ENCODE measurements at places on chromosomes 13 and 19.

DNA sequence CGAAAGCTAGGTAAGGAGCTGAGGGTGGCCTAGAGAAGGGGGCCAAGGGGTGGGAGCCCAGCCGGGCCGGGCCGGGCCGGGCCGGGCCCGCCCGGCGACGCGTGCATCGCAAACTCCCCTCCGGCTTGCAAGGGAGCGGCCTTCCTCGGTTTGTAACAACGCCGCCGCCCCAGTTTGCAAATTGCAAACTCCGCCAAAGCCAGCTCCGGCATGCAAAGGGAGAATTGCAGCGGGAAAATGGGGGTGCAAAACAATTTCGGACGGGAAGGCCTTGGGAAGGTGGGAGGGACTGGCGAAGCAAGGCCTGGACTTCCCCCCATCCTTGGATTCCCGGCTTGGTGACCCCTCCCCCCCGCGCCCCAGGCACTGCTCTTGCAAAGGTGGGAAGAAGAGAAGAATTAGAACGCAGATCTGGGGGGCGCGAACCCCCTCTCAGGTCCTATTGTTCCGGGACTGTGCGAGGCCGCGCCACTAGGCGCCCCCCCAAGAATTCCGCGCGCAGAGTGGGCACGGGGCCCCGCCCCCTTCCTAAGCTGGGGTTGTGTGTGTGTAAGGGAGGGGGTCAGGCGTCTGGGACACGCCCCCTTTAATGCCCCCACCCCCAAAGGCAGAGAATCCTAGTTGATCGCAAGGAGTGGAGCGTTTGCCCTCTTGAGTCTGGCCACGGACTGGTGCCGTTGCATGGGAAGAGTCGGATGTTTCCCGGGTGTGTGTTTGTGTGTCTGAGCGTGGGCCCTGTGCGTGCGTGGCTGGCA is 926 bp downstream of the PRR12 start:
- peaks cover 26% of the 10 kb centered on the region for H3K36me3 ChIP-seq
- peaks cover 21% of the 10 kb centered on the region for H3K4me1 ChIP-seq
- no peak for DNase-seq
- H3K27ac ChIP-seq: peak overlapping the region; percentile 75
- H3K4me3 ChIP-seq: peak overlapping the region; percentile 92
- no peaks in the 10 kb centered on the region for H3K27me3 ChIP-seq

DNA sequence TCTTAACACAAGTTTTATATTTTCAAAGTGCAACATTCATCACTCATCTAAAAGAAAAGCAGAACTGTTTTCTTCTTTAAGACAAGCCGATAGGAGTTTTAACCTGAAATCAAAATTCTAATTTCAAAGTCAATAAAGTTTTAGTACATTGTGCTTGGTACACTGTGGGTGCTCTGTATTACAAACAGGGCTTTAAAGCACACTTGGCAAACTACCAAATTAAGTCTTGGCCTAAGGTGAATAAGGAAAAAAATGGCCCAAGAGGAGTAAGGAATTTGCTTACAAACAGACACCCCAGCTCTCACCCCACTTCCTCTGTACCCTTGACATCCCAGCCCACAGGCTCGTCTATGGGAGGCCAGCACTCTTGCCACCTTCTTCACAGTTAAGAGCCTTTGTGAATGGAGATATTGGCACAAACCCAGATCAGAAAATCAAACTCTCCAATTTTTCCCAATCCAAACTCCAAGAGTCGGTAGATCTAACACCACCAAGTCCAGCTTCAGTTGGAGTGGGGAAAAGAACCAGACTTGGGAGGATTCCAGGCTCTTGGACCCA is 66.0 kb downstream of the ABCC4 start:
- no peak for DNase-seq
- H3K27ac ChIP-seq: no peak overlapping the region
- no peaks in the 10 kb centered on the region for H3K36me3 ChIP-seq
- H3K27me3 ChIP-seq: no peaks in the 10 kb centered on the region
- no peak overlapping the region for H3K4me3 ChIP-seq

GRCh38 chr13:50664951-50665350 is 178.5 kb downstream of the DLEU7 start:
- no peak overlapping the region for H3K4me3 ChIP-seq
- no peaks in the 10 kb centered on the region for H3K27me3 ChIP-seq
- no peaks in the 10 kb centered on the region for H3K4me1 ChIP-seq
- H3K27ac ChIP-seq: no peak overlapping the region
- no peaks in the 10 kb centered on the region for H3K36me3 ChIP-seq

DNA sequence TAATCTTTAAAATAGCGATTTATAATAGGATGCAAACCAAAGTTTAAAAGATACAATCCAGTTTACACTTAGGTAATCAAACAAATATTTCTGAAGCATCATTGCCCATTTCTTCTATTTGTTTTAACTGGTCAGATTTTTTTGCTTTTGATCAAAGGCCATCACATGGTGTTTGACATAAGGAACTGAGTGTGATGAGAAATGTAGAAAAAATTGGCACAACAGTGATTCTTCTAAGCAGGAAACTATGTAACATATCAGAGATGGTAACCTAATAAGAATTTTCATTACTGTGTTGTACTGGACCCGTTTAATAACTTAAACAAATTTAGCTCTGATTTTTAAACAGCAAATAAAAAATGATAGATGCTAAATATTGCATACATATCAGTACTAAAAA is 644.7 kb upstream of the KLF12 start:
- no peaks in the 10 kb centered on the region for H3K4me1 ChIP-seq
- no peak for DNase-seq
- H3K4me3 ChIP-seq: no peak overlapping the region
- no peaks in the 10 kb centered on the region for H3K27me3 ChIP-seq
- H3K36me3 ChIP-seq: no peaks in the 10 kb centered on the region

GRCh38 chr13:43799191-43799590 is 12.4 kb upstream of the ENOX1 start:
- no peak overlapping the region for H3K27ac ChIP-seq
- DNase-seq: no peak
- no peaks in the 10 kb centered on the region for H3K27me3 ChIP-seq
- H3K36me3 ChIP-seq: no peaks in the 10 kb centered on the region
- H3K4me3 ChIP-seq: no peak overlapping the region

GRCh38 chr13:71672512-71672911 is 194.5 kb downstream of the DACH1 start:
- no peak for DNase-seq
- H3K27ac ChIP-seq: no peak overlapping the region
- no peaks in the 10 kb centered on the region for H3K36me3 ChIP-seq
- H3K4me1 ChIP-seq: no peaks in the 10 kb centered on the region
- H3K4me3 ChIP-seq: no peak overlapping the region

DNA sequence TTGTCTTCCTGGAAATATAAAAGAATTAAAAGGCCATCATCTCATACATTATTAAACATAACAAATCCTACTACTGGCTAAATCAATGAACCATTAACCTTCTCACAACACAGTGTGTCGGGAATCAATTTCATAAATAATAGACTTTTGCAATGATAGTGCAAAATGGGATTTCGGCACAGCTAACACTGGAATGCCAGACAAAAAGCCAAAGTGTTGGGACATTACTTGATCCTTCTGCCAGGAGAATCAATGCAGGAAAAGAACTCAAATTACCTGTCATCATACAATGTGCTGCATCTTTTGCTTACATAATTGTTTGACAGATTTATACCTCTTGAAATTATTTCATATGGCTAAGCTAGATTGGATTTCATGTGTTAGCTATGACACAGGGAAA is 334.3 kb downstream of the MTUS2 start:
- H3K27ac ChIP-seq: no peak overlapping the region
- no peaks in the 10 kb centered on the region for H3K27me3 ChIP-seq
- H3K4me3 ChIP-seq: no peak overlapping the region
- H3K36me3 ChIP-seq: no peaks in the 10 kb centered on the region
- no peaks in the 10 kb centered on the region for H3K4me1 ChIP-seq
- no peak for DNase-seq

DNA sequence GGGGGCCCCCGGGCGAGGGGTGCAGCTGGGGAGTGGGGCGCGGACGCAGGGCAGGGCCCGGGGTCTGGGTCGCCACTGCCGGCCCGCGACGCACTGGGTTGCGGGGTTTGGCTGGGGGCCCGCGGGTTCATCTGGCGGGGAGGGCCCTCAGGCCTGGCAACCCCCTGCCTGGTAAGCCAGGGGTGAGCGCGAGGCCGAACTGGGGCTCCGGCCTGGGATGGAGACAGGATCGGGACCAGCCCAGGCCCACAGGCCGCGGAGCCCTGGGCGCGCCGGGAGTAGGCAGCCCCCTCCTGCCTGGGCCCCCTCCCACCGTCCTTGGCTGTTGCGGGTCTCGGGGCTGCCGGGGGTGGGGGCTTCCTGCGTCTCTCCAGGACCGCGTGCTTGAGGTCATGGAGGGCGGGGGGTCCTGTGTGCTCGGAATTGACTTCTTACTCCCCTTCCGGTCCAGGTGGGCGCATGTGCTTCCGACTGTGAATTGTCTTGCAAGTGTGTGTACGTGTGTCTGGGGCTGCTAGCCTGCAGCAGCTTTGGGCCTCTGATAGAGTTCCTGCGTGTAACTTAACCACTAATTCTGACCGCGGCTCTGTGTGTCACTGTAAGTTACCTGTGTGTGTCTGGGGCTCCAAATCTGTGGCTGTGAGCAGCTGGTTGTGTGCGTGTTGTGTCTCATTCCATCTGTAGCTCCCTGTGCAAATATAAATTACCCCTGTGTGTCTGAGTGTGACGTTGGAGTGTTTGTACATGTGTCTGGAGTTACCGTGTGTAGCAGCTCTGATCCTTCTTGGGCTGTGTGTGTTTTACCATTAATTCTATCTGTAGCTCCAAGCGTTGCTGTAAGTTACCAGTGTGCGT is 751 bp downstream of the GRAMD1A start:
- peak overlapping the region; percentile 71 for H3K4me3 ChIP-seq
- H3K4me1 ChIP-seq: peaks cover 74% of the 10 kb centered on the region
- DNase-seq: peak; percentile 22
- no peaks in the 10 kb centered on the region for H3K27me3 ChIP-seq
- peaks cover 5% of the 10 kb centered on the region for H3K36me3 ChIP-seq
- peak overlapping the region; percentile 87 for H3K27ac ChIP-seq
